ENCODE measurements at places on chromosomes 2 and 18.

DNA sequence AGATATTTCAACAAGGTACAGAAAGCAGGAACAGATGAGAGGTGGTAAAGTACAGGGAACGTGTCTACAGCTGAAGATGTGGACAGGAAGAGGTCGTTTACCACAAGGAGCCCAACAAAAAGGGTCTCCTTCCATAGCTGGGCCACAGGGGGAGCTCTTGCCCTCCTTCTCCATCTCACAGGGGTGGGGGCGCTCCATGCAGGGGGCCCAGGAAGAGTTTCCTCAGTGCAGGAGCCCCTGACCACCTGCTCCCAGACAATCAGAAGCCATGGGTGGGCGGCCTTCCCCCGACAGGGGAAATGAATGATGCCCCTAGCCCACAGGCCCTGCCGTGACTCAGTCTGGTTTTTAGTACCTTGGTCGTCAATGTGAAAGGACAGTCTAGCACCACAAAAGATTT, 163.6 kb upstream of the ZNF516 start:
- no peak for DNase-seq

DNA sequence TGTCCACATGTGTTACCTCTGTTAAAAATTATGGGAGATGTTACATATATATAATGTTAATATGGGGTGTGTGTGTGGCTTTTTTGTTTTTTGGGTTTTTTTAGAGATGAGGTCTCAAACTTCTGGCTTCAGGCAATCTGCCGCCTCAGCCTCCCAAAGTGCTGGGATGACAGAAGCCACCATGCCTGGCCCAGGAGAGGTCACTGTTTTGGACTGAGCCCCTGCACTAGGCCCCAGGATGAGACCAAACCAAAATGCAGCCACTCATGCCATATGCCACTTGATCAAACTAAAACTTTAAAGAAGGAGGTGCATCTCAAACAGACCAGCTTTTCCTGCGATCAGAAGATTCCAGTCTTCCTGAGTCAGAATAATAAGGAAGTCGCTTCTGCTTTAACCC, 2.5 kb downstream of the ADI1 start:
- DNase-seq = no peak

GRCh38 chr2:217795706-217796465, 206.9 kb downstream of the TNS1 start:
- DNase-seq = no peak

- DNase-seq = no peak
Observed at GRCh38 chr2:48200620-48201293, 294.5 kb upstream of the FBXO11 start.

DNA sequence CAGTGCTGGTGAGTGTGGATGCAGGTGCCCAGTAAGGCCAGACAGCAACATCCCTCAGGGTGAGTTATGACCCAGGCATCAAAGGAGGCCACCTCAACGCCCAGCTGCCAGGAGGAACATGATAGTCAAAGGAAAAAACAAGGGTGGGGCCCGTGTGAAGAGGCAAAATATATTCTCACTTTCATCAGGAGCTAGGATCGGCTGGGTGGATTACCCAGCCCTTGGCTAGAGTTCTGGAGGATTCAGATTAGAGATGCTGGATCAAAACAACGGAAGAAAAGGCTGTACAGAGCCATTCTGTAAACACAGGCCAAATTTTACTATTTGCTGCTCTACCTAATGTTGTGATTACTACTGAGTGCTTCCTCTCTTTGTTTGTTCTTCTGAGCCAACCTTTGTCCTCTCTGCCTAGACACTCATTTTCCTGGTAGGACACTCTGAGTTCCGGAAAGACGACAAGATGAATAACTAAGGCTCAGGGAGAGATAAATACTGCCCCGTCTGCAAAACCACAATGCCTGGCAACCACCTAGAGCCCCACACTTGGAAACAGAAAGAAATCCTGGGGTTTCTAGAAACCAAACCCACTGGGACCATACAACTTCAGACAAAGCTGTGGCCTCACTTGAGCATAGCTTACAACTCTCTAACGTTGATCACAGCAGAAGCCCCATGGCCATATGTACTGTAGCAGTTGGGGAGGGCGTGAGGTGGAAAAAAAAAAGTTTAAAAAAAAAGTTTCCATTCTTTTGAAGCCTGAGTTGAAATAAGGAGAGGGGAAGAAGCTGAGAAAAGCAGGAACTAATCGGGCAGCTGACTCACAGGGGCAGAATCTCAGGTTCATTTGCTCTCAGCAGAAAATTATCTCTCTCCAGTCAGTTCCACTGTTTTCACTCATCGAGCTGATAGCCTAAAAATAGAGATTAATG, 17.8 kb upstream of the PMAIP1 start:
- DNase-seq = no peak

- no peak for DNase-seq
Observed at GRCh38 chr2:156379714-156380113, 47.2 kb upstream of the NR4A2 start.

DNA sequence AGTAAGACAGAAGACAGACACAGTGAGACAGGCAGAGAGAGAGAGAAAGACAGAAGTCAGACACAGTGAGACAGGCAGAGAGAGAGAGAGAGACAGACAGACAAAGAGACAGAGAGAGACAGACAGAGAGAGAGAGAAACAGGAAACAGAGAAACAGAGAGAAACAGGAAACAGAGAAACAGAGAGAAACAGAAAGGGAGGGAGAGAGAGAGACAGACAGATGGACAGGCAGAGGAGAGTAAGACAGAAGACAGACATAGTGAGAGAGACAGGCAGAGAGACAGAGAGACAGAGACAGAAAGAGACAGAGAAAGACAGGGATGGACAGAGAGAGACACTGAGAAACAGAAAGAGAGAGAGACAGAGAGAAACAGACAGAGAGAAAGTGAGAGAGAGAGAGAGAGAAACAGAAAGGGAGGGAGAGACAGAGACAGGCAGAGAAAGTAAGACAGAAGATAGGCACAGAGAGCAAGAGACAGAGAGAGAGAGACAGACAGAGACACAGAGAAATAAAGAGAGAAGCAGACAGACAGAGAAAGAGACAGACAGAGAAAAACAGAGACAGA, 109.3 kb upstream of the ANKRD30BL start:
- DNase-seq = no peak

DNA sequence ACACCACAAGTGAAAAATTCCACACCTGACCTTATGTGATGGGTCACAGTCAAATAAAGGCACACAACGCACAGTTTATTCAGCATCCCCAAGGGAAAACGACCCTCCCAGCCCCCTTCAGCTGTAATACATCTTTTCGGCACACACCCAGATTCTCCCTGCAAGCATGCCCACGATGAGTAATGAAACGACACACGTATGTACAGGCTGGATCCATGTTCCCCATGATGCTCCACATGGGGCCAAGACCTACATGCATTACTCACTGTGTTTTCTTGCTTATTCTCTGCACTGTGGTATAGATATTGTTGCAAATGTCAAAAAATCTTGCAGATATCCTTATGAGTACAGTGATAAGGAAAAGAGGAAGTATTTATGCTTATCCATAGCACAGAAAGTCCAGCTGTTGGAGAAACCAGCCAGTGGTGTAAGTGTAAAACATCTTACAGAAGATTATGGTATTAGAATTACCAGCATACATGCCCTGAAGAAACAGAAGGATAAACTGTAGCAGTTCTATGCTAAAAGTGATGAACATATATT, 32.5 kb upstream of the SGPP2 start:
- DNase-seq = no peak

DNA sequence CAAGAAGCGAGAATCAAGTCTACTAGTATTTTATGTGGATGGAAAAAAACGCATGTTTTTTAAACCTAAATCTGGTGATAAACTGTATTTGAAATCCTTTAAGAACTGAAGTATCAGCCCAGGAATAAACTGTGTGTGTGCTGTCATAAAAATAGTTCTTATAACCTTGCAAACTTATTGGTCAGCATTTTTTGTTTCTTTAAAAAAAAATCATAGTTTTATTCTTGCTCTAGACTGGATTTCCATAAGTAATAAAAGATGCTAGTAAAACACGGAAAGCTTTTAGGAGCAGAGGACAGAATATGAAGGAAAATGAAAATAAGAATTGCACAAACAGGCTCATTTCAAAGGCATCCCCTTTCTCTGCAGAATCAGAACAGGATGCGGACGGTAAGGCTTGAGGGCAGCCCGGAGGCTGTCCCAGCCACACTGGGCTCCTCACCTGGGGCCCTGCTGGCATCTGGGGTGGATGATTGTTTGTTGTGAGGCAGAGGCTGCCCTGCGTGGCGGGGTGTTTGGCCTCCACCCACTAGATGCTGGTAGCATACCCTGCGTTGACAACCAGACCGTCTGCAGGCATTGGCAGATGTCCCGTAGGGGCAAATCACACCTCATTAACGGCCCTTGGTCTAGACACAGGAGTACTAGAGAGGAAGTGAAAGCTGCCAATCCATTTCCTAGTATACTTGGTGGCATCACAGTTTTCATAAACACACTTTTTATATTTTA, 52.5 kb downstream of the MBP start:
- DNase-seq = no peak

- DNase-seq = no peak
Observed at GRCh38 chr18:13112982-13113381, 105.6 kb upstream of the LDLRAD4 start.

- DNase-seq = no peak
Observed at GRCh38 chr2:108918941-108919341, 70.1 kb downstream of the EDAR start.

- DNase-seq = no peak
Observed at GRCh38 chr2:154992826-154993225, 294.3 kb downstream of the KCNJ3 start.

- no peak for DNase-seq
Observed at GRCh38 chr2:50840341-50841124, 191.4 kb downstream of the NRXN1 start.

GRCh38 chr2:165792104-165792454, 2.0 kb downstream of the GALNT3 start:
- DNase-seq = no peak

- no peak for DNase-seq
Observed at GRCh38 chr18:6564950-6565814, 150.5 kb upstream of the L3MBTL4 start.

GRCh38 chr2:219681694-219682300, 54.4 kb downstream of the SLC4A3 start:
- DNase-seq = no peak

- DNase-seq = no peak
Observed at GRCh38 chr2:118845522-118846441, 1.7 kb downstream of the EN1 start.

- DNase-seq = no peak
Observed at GRCh38 chr2:110828330-110828729, 96.0 kb downstream of the ACOXL start.

DNA sequence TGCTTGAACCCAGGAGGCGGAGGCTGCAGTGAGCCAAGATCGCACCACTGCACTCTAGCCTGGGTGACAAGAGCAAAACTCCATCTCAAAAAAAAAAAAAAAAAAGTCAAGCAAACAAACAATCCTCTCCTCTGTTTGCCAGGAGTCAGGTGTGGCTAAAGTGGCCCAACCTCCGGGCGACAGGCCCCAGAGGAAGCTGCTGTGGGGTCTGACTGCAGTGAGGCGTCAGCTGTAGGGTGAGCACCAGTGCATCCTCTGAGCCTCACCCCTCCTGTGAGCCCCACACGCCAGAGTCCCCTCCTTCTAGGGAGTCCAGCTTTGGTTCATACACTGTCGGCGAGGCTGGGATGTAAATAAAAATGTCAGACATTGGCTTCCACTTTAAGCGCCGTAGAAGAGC, 76.5 kb upstream of the HS6ST1 start:
- DNase-seq = no peak

DNA sequence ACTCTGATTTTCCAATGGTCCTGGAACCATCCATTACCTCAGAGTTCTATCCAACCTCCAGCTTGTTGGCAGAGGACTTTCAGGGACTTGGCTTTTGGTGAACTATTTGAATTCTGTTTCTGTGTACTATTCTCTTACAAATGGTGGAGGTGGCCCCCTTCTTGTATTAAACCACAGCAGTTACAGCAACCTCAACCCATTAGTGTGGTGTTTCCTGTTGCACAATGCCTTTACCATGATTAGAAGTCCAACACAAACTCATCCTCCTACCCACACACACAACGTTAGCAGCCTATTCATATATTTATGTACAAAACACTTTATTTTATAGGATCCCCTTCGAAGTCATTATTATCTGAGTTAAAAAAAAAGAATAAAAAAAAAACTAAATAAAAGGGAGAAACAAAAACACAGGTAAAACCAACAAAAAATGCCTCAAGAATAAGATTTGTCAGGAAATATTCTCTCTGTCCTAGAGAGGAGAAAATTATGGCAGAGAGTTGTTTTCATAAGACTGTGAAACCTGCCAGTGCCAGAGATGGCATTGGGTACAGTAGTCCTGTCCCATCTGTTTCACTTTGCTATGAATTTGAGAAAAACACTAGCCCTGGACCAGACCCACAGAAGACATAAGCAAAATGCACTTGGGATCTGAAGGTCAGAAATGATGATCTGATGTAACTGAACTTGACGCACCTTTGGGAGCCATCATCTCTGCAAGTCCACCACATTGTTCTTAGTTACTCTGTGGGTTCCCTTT, 1896.0 kb upstream of the PIK3C3 start:
- DNase-seq = no peak

DNA sequence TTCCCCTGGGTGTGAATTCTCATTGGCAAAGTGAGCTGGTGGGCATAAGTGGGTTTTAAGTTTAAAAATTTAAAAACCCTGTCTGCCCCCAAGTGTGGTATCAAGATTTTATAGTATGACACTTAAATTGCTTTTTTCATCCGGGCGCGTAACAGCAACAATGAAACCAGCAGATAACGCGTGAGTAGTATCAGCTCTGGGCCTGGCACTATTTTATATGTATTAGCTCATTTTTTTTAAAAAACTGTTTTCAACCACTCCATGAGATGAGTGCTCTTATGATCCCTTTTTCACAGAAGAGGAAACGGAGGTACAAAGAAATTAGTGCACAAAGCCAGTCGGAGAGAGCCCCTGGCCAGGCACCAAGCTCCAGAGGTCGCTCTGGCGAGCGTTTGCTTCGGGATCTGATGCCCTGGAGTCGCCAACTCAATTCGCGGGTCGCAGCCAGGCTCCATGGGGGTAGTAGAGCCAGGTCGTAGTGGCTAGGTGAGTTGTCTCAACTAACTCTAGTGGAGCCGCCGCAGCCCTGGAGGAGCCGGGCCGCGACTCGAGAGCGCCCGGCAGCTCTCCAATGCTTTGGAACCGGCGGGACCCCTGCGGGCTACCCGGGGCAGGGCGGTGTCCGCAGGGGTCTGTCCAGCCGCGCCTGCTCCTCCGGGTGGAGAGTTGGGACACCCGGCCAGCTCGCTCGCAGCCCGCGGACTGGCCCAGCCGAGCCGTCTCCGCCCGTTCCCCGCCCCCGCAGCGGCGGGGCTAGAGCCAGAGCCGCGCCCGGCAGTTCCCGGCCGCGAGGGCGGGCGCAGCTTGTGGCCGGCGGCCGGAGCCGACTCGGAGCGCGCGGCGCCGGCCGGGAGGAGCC, at the start of gene IL1R1:
Gene IL1R1, plus strand, starts transcription at position 777 of the 859 bp plus-strand sequence. CDS start 14,979 bp downstream, outside the sequence.
- DNase-seq = peak; percentile 72

DNA sequence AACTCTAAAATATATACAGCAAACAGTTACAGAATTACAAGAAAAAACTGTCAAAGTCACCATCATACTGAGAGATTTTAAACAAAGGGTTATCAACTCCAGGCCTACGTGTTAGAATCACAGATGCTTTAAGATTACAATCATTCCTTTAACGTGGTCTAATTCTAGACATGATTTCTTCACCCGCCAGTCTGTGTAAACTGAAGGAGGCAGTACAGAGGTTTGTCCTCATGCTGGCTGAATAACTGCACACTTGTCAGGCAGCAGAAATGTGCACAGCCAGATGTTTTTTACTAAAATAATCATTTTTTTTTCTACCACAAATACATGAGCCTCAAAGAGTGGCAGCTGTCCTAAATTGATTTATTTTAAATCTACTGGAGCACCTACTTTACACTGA, 15.5 kb upstream of the NEURL3 start:
- no peak for DNase-seq

All from GM04504 (cell line).